RKO (cell line): ENCODE measurements at places on chromosomes 1 and 21.

DNA sequence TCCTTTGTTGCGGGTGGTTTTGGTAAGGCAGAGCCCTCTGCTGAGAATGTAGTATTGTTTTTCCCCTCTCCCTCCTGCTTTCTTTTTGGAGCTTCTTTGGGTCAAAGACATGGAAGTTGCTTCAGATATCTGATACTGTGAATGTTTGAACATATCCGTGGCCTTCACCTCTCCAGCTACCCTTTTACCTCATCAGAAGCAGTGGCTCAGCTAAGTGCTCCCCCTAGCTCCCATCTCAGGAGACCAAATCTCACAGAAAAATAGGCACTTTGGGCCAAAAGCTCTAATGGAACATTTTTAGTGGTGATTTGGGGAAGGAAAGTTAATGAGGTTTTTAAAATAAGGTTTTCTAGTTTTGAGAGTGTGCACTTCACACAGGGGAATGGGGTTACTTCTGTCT, 6.3 kb downstream of the TMEM200B start:
- no peak for DNase-seq

GRCh38 chr1:156347331-156347730, 9.0 kb downstream of the TSACC start:
- no peak for DNase-seq

GRCh38 chr1:202590975-202591411, 119.3 kb downstream of the SYT2 start:
- DNase-seq = no peak

- peak; percentile 86 for DNase-seq
Observed at GRCh38 chr1:100036718-100037655, 67.2 kb downstream of the SLC35A3 start.

- DNase-seq = no peak
Observed at GRCh38 chr1:103387898-103388297, 137.6 kb upstream of the RNPC3 start.
